Ecto neural progenitor cell (in vitro differentiated cells): ENCODE measurements at places on chromosomes 6 and 20.

DNA sequence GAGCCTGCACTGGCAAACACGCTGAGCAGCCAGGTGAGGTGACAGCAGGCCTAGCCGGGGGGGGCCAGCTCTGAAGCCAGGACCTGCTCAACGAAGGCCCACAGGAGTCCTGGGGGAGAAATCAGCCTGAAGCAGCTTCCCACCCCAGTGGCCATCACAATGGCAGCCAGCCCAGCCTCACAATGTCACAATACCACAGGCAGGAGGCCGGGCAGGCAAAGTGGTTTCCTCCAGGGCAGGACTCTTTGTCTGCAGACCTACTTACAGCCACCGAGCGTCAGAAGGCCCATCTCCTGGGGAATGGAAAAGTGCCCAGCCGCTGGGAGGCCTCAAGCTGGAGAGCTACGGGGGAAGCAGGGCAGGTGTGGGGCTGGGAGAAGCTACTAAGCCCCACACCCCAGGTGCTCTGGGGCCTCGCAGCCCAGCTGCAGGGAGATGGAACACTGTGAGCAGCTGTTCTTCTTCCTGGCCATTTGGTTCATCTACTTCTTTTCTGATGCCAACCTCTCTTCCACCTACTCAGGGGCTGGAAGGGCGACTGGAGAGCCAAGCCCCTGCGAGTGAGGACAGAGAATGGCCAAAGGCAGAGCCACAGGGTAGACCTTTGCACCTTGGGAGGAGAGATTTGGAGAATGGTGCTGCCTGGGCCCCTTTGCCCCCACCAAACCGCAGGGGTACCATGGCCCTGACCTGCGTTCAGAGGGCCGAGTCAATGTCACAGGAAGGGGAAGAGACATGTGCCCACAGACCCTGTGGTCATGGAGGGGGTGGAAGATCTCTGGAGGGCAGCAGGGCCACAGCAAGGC is 22.3 kb upstream of the AVP start:
- no peak for DNase-seq

GRCh38 chr20:45892049-45892825 is 1.1 kb downstream of the CTSA start:
- no peak for DNase-seq

GRCh38 chr20:20551409-20551808 is 161.0 kb downstream of the RALGAPA2 start:
- DNase-seq, result no peak

DNA sequence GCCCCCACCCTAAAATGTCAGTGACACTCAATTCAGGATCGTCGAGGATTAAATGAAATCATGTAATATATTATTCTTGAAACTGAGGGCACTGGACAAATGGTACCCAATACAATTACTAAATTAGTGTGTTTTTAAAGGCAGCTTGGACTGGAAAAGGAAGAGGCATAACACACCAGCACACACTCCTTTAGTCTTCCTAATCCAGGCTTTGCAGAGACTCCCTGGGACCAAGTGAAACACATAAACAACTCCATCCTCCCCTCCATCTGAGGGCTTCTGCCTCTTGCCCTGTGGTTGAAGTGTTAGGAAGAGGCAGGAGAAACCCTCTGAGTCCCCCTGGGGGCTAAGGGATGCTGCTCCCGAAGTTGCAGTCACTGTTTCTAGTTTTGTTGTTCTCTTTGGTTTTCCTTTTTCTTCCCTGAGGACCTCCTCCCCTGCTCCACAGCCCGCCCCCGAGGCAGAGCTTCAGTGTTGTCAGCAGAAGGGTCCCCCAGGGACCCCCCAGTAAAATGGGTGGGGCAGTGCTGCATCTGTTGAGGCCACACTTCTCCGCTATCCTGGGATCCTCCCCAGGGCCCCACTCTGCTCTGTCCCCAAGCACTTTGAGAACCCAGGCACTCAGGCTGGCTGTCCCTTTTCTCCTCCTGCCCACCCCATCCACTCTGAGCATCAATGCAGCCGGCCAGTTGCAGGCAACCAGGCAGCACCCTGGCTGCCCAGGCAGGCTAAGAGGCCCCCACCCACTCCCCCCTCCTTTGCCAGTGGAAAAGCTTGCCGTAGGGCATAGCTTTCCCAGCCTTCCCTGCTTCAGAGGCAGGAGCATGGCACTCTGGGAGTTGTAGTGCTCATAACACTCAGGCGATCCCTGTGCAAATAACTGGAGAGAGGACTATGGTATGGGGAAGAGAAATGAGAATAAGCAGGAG is 5.9 kb downstream of the TMEM63B start:
- peak; percentile 71 for DNase-seq

- no peak for DNase-seq
These were observed 4.6 kb upstream of the ENPP1 start for GRCh38 chr6:131803007-131803769.

DNA sequence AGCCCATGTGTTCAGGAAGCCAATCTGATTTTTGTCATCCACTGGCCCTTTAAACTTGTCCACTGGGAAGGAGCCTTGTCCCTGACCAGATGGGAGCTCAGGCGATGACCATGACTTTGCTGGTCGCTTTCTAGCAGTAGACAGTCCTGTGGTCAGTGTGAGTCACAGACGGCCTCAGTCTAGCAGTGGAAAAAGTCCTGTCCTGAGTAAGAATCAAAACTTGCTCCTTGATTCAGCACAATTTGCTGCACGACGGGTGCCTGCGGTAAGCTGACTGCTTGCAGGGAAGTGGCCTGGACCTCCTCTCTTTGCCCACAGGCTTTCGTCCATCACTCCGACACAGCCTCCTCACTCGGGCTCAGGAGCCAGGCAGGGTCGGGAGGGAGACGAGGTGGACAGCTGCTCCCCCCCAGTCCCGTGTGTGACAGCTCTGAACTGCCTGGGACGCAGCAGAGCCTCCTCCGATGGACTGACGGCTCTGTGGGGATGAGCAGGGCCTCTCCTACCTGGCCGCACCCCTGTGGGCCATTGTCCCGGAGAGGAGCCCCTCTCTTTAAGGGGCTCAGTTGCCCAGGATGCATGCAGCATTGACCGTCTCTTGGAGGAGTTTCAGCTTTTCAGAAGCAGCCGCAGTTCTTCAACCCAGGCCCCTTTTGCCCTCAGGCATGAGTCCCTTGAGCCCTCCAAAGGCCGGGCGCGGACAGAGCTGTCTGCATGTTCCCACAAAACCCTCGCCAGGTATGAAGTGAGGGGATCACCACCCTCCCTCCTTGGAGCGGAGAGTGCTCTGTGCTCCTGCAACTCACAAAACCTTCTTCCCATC is 209.2 kb downstream of the ANKRD60 start:
- peak; percentile 41 for DNase-seq

DNA sequence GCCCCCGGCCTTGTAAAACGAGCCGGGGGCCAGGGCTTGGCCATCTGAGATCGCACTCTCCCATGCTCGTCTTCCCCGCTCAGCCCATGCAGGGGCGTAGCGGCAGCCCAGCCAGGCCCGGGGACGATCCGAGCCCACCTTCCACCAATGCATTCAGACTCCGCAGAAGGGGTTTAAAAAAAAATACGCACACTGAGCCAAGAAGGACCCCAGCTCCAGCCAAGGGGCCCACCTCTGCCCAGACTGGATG is 320 bp downstream of the GSTA4 start:
- DNase-seq, result peak; percentile 82

GRCh38 chr20:14953736-14954135 is 616.3 kb upstream of the FLRT3 start:
- DNase-seq, result no peak

DNA sequence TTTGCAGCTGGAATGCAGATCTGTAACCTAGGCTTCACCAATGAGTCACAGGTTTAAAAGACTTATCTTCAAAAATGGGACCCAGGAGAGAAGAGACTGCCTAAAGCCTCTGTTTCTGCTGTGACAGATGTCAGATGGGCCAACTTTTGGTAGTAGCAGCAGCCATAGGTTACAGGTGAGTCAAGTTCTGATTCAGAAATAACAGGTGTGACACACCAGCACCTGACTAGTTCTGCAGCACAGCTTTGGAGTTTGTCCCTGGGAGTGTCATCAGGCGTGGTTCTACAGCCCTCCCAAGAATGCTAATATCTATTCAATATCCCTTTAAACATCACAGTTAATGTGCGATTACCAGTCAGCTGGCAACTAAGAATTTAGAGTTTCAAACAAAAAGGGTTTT is 121.9 kb upstream of the BTN3A2 start:
- DNase-seq, result no peak

- DNase-seq, result no peak
These were observed 8.5 kb upstream of the PACSIN1 start for GRCh38 chr6:34457382-34457741.

- no peak for DNase-seq
These were observed 492.1 kb downstream of the MAFB start for GRCh38 chr20:40196846-40197436.

GRCh38 chr20:10954908-10955580 is 281.2 kb upstream of the JAG1 start:
- DNase-seq, result no peak

DNA sequence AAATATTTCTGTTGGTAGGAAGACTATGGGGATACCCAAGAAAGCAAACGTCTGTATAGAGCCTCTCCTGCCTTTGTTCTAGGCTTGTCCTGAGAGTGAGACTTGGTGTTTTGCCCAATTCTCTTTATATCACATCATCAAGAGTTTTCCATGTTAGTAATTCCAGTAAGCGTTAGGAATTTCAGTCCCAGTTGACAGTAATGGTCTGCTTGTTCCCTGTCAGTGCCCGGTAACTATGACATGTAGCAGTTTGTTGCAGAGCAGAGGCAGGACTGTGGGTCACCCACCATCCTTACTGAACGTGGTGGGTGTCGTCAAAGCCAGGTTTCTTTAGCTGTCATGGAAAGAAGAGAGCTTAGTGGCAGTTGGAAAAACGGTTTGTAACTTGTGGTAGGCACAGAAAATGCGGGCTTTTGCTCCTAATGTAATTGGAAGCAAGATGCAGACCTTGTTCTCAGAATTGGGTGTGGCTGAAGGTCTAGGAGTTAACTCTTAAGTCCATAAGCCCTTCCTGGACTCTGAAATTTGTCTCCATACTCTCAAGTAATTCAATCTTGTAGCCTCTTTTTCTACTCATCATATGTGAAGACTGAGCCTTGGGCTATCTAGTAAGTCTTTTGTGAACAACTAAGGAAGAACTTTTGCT is 188.8 kb downstream of the TMEM242 start:
- no peak for DNase-seq
